ENCODE measurements at places on chromosomes 16 and 17.

DNA sequence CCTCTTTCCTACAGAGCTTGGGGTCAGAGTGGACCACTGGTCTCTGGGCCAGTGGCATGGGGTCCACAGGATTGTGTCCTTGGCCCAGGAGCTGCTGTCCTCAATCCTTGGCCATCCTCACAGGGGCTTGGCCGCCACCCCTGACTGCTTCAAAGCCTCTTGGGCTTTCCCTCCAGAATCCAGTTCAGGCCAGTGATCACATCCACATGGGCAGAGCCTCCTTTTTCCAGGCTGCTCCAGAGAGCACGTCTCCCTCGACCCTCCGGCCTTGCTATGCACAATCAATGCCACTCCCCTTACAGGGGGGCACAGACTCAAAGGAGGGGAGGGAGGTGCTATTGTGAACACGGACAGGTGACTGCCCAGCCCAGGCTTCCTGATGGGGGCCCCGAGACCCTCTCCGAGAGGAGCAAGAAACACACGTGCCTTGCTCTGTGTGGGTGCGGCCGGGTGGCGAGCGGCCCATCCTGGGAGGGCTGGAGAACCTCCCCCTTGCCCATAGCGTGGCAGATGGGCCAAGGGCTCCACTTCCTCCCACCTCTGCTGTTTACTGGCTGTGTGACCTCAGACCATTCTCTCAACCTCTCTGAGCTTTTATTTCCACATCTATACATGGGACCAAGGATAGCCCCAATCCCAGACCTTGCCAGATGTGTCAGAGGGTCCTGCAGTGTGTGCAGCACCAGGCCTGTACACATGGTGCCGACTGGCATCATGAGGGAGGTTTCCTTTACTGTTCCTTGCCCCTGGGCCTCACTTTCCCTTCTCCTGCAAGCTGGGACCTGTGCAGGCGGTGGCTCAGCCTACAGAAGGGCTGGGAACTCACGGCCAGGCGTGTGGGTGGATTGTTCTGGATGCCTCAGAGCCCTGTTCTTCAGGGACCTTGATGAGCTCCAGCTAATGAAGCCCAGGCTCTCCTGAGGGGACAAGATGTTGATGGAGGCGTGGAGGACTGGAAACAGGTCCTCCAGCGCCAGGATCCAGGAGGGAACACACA, 229.0 kb upstream of the GSE1 start:
- no peak for DNase-seq

GRCh38 chr16:3951861-3952736, 71.6 kb upstream of the CREBBP start:
- no peak for DNase-seq

DNA sequence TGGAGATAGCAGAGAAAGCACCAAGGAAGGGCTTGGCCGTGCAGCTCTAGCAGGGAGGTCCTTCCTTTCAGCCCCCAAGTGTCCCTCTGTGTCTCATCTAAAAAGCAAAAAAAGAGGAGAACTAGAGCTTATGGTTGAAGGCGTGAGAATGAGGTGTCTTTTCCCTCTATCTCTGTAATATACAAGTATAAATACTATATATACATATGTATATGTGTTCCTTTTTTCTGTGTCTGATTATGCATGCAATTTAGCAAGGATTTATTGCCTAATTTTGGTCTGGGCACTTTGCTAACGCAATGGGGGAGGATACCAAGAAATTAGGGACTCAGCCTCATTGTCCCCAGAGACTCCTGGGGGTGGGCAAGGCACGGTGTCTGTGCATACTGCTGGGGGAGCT, 90.2 kb upstream of the CCL2 start:
- DNase-seq = no peak

DNA sequence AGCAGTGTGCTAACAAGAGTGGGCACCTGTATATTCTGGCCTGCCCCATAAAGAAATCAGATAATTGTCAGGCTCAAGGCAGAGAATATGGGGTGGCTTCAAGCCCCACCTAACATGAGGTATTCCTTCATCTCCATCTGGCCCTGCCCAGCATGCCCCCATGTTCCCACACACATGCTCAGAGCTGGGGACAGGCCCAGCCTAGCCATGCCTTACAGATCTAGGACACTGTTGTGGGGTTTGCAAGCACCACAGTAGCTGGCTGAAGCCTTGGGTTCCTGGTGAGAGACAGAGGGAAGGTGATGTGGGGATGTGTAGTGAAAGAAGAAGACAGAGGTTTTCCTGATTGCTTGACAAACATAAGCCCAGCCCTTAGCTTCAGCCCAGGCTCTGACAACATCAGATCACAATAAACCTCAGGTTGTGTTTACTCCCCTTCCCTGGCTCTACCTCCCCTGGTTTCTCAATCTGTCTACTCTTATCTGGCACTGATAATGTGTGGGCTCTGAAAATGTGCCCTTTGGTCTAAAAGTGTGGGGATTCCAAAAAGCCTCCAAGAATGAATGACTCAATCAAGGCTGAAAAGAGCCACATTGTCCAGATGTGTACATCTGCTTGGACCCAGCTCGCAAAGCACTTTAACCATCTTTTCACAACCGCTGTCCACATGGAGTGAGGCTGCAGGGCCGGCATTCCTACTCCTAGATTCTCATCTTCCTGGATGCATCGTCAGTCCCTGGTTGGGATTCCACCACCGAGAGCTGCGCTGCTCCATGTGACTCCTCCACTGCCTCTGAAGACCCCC, 34.4 kb downstream of the CDRT4 start:
- no peak for DNase-seq

DNA sequence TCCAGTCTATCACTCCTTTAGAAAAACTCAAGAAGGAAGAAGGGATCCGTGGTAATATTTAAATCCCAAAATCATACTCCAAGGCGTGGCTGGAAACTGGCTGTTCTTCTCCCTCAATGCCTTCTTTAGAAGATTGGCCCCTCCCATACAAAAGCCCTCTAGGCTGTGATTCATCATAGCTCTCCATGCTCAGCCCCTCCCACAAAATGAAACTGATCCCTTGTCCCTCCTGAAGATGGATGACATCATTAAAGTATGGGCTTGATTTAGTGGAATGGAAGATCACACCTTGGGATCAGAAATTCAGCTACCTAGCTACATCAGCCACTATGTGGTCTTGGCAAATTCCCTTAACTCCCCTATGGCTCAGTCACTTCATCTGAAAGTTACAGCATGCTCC, 4.1 kb downstream of the GRIN2A start:
- DNase-seq = no peak

DNA sequence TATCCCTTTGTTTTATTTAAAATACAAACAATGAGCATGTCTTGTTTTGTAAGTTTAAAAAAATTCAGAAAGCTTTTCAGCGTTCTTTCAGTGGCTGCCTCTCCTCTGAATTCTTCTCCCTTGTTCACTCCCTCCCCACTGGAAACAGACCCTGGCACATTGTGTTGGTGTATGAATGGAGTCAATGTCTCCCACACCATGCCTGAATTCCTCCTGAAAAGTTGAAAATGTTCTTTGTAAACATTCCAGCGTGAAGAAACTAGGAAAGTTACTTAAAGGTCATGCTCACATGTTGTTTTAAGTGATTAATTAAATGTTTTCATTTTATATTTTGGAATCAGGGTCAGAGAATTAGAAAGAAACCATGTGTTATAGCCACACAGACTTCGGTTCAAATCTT, 136.9 kb upstream of the DYNLRB2 start:
- no peak for DNase-seq

DNA sequence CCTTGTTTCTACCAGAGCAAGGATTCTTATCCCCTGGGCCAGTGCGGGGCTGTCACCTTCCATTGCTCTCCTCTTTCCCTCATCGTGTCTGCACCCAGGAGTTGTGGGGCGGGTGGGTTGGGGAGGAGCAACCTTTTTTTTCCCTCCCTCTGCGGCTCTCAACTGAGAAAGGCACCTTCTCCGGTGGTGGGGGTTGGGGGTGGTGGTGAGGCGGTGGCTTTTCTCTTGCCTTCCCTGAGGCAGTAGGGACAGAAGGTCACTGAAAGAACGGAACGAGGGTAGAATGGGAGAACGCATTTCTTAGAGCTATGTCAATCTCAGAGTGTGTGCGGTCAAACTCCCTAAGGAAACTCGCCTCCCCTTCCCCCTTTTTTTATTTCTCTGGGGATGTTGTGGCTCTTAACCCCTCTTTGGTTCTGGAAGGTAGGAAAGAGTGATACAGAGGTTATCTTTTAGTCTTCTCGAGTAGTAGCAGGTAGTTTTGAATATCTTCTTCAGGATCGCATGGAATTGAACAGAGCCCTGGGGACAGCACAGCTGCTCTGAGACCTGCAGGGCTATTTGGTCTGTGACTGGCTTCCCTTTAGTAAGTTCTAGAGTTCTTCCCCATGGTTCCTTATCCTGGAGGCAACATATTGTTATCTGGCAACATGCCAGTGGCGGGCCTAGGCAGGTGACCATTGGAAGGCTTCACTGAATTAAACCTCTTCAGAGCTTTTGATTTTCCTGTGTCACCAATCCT, 994 bp downstream of the CLTC start:
- DNase-seq = peak; percentile 45

- DNase-seq = no peak
These were observed 32.8 kb upstream of the RCVRN start for GRCh38 chr17:9937901-9938300.

- DNase-seq = peak; percentile 36
These were observed 11.3 kb downstream of the ERAL1 start for GRCh38 chr17:28865946-28866752.

DNA sequence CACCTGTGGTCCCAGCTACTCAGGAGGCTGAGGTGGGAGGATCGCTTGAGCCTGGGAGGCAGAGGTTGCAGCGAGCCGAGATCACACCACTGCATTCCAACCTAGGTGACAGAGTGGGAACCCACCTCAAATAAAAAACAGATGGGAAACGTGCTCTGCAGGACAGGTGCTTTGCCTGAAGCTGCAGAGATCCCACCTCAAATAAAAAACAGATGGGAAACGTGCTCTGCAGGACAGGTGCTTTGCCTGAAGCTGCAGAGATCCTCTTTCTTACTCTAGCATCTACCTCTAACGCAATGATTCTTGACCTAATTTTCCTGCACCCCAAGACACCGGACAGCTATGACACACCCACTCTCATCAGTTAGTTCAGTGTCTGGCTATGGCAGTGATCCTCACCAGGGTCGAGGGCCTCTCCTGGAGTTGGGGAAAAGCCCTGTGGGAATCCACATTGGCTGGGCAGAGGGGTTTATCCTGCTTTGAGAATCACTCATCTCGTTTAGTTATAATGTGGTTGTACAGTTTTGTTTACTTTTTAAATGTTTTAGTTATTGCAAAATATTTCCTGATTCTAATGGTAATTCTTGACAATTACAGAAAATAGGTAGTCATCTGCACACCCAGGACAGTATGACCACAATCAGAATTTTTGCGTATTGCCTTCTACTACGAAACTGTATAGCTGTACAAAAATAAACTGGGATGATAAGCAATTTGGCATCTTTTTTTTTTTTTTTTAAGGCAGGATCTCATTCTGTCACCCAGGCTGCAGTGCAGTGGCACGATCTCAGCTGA, 11.4 kb downstream of the VPS53 start:
- no peak for DNase-seq

Data from A673 (cell line).